ENCODE measurements at places on chromosomes 3 and 15.
A peak's percentile ranks its signal among the peaks of the same experiment; 100 is the strongest.

DNA sequence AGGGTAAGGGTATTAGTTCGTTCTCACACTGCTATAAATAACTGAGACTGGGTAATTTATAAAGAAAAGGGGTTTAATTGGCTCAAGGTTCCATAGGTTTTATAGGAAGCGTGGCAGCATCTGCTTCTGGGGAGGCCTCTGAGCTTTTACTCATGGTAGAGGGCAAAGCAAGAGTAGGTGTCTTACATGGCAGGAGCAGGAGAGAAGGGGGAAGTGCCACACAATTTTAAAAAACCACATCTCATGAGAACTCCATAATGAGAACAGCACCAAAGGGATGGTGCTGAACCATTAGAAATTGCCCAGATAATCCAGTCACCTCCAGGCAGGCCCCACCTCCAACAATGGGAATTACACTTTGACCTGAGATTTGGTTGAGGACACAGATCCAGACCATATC is 12.2 kb downstream of the RNF111 start:
- DNase-seq: no peak

GRCh38 chr3:138089091-138089490 is 26.3 kb downstream of the DZIP1L start:
- no peak for DNase-seq

- DNase-seq: no peak
Measured at GRCh38 chr15:22903427-22903826, 65.0 kb downstream of the NIPA2 start.

- no peak for DNase-seq
Measured at GRCh38 chr3:134751831-134752230, 43.2 kb upstream of the EPHB1 start.

GRCh38 chr15:57948351-57949289 is 116.9 kb downstream of the ALDH1A2 start:
- no peak for DNase-seq

- no peak for DNase-seq
Measured at GRCh38 chr3:71709908-71710511, 15.2 kb downstream of the EIF4E3 start.

GRCh38 chr3:16978234-16978920 is 93.6 kb downstream of the PLCL2 start:
- no peak for DNase-seq

GRCh38 chr3:142586803-142587406 is 8.4 kb upstream of the ATR start:
- peak; percentile 85 for DNase-seq

DNA sequence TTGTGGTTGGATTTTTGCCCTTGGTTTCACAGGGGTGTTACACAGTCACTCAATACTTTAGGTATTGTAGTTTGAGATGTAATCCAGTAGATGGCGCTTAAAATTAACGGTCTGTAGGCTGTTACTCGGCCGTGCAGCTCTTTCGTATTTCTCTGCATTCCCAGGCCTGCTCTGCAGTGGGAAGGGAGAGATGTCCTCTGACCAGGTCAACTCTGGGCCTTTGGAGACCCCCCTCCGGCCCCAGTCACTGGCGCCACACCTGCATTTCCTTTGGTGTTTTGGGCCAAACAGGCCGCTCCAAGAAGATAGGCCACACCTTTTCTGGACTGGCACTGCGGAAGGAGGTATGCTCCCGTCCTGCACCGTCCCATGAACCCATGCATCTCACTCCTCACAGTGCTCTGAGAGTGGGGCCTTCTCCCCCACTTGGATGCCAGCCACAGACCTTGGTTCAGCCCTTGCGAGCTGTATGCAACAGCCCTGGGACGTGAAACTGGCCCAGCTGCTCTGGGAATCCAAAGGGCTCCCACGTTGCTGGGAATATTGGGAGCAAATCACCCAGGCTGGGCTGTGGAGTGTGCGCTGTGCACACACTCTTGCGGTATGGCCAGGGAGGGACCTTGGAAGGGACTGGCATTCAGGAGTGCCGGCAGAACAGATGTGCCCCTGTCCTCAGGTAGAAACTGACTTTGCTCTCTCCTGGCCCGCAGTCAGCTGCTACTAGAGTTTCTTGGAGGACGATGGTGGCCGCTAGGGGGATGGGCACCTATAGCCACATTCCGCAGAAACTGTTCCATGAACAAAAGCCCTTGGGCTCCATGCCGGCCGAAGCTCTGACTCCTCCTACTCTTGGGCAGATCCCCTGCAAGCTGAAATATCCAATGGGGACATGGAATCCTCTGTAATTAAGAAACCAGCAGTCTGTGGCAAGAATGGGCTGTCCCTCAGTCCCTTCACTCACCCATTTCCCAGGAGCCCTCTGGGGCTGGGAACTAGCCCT is 410.5 kb upstream of the CADM2 start:
- DNase-seq: peak; percentile 45

GRCh38 chr3:5297895-5298294 is 110.4 kb downstream of the EDEM1 start:
- no peak for DNase-seq

DNA sequence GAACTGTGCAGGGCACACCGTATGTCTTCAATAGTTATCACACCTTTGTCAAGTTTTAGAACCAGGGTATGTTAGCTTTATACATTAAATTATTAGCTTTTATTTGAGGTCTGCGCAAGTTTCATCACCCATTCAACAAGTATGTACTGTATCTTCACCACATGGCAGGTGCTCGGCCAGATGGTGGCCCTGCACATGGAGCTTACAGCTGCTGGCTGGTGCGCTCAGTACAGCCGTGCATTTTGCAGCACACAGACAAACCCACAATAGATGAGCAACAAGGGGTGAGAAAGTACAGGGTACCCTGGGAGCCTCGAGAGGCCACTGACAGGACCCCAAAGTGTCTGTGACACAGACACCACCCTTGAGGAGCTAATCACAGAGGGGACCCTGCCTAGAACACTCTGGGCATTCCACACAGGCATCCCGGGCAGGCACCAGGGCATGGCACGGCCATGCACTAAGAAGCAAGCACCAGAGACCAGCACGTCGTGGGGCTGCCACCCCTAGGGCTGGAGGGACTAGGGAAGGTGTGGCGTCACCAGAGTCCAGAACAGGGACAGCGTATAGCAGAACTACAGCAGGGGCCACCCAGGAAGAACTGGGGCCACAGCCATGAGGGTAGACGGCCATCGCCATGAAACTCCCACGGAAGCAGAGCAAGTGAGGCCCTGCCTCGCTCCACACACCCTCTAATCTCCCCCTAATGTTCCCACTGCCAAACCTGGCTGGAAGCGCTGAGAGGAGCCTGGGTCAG is 27.4 kb downstream of the ZXDC start:
- DNase-seq: no peak

DNA sequence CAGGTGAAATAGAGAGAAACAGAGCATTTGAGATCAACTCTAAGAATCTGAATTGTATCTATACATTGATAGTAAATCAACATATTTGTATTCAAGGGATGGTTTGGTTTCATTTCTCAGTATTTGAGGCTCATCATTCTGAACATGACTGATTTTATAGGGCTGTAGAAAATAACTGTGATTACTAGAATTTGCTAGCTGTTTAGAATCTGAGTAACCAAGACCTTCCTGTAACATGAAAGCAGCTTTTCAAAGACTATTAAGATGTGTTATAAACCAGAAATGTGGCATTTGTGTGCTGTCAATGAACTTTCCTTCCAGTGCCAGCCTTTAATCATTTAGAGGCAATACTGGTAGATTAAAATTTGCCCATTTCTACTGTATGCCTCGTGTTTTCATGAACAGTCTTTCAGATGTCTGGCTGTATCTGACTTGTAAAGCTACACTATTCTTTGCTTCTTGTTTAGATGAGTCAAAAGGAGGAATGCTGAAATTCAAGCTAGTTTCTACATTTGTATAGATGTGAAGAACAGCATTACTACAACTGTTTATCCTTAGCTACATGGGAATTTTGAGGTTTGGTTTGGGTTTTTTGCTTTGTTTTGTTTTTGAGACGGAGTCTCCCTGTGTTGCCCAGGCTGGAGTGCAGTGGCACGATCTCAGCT is 137.3 kb upstream of the BHLHE40 start:
- no peak for DNase-seq

DNA sequence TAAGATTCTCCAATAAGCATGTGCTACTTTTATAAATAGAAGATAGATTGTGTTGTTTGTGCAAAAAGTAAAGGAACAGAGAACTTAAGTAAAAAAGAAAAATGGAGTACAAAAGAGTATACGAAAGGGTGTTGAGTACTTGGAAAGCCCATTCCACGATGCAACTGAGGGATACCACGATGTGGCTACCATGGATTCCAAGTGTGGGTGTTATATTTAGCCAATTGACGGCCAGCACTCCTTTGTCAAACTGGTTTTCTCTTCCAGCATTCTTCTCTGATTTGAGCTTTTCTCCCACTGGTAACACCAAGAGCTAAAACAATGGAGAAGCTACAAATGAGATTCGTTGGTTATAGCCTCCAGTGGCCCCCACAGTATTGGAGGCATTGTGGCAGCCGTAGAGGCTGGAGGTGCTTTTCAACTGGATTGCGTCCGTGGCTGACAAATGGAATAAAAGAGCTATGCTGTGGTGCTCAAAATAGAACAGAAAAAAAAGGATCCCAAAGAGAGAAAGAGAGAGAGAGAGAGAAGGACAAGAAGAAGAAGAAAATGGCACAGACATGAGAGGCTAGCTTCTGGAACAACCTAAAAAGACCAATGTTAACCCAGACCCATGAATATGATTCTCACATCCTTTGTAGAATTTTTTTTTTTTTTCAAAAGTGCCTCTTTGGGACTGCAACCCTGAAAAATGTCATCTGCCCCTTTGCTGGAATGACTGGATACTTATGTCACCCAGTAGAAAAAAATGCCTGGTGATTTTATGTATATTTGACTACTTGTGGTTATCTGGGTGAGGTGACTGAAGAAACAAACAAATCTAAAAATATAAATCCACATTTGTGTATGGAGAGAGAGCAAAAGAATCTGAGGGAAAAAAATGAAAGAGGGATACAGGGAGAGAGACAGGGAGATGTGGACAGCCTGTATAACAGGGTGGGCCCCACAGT is 345.1 kb downstream of the RORA start:
- DNase-seq: no peak

GRCh38 chr3:8981296-8981695 is 18.0 kb upstream of the RAD18 start:
- no peak for DNase-seq

- no peak for DNase-seq
Measured at GRCh38 chr3:141246224-141246957, 14.8 kb downstream of the PXYLP1 start.

GRCh38 chr3:128504963-128505730 is 12.1 kb upstream of the GATA2 start:
- no peak for DNase-seq

GRCh38 chr15:42695527-42696071 is 41.3 kb downstream of the CDAN1 start:
- no peak for DNase-seq

DNA sequence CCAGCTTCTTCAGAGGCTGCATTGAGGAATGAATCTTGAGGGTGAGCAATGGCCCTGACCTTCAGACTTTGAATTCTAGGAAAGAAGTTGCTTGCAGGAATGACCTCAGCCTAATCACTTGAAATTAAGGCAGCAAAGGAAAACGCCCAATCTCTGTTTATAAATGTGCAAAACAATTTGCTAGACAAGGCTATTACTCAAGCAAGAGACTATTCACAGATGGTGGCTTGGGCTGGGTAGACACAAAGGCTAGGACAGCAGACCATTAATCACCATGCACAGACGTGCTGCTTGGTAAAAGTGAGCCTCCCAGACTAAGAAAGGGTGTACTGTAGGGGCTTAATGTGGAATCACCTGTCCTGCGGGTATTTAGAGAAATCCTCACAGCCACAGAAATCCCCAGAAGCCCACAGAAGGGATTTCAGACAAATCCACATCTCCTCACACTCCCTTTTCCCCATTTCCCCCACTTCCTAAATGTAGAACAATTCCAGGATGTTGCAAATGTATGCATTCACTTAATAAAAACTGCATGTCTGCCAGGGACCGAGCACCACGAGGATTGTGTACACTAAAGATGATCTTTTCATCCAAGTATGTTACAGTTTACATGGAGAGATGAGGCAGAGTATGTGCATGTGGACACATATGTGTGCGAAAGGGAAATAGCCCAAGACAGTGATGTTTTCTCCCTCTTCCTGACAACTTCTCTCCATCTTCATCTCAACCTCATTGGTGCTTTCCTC is 259.5 kb downstream of the THSD4 start:
- no peak for DNase-seq

GRCh38 chr15:90878660-90879059 is 5.6 kb upstream of the FES start:
- DNase-seq: no peak

- peak; percentile 66 for DNase-seq
Measured at GRCh38 chr3:185813691-185814215, 11.1 kb downstream of the IGF2BP2 start.

DNA sequence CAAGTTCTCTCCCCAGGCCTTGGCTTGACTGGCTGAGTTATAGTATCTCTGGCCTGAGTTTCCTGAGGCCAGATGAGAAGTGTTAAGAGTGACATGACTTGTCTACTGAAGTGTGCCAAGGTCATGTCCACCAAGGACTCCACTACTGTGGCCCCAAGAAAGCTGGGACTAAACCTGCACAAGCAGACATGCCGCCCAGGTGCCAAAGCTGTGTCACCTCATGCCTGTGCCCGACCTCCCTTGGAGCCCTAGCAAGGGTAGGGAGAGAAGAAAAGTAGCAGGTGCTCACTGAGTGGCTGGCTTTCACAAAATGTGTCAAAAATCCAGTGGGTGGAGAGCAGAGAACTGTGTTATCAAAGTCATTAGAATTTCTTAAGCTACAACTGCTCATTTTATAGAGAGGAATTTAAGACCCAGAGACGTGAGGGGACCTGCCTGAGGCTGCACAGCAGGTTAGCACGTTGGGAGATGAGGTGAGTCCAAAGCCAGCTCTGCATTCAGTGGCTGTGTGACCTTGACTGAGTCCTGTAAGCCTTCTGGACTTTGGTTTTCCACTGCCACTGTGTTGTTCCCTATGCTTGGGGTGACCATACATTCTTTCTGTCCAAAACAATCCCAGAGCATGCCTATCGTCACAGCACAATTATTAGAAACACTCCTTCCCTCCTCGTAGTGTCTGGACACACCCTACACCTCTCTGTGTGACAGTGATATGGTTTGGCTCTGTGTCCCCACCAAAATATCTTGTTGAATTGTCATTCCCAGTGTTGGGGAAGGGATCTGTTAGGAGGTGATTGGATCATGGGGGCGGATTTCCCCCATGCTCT is 5.0 kb upstream of the LYSMD4 start:
- DNase-seq: no peak

DNA sequence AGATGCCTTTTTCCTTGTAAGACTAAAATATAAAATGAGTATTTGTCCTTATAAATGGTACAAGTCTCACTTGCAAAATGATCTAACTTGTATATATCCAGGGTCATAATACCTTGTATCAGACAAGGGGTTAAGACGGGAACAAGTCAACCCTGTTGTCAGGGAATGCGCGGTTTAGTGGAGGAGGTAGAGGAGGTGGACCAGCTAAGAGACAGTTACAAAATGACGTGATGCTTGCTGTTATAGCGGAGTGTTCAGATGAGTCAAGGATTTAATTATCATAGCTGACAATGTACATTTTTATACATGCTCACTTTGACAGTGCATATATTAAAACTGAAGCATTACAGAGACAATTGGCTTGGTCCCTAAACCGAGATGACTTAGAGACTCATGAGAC is 26.8 kb upstream of the KLHL25 start:
- DNase-seq: no peak

GRCh38 chr3:62046326-62046725 is 327.0 kb downstream of the FEZF2 start:
- no peak for DNase-seq

GRCh38 chr3:185094697-185095096 is 58.2 kb downstream of the C3orf70 start:
- DNase-seq: no peak

Measured in OCI-M1 (cell line).